ENCODE measurements at places on chromosomes 6 and 20.

- no peak for DNase-seq
Measured at GRCh38 chr6:13367396-13367795, 39.1 kb upstream of the TBC1D7 start.

DNA sequence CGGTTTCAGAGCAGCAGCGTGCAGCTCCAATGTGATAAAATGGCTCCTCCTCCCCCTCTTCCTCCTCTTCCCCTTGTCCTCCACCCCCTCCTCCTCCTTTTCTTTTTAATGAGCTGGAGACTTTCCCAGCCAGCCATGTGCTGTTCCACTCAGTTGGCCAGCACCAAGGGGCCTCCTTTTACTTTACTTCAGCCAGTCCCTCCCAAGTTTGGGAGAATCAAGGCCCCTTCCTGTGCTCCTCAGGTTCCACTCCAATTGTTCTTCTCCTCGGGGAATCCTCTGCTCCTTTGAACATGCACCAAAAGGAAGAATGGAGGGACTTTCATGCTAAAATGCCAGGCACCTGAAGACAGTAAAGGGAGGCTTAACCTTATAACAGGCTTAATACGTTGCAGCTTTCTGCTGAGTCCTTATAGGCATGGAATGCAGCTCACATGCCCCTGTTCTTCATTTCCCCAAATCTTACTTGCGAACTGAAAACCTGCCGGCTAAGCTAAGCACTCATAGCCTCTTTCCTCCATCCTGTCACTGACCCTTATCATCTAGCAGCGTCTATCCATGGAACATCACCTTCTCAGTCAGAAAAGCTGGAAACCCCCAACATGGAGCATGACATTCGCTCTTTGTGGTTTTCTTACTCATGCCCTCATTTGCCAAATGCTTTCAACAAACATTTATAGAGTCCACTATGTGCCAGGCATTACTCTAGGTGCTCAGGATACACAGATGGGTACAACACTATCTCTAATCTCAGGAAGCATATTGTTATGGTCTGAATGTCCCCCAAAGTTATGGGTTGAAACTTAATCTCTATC lies 170.6 kb downstream of the PHACTR1 start:
- no peak for DNase-seq

GRCh38 chr20:34024723-34025351 lies 31.1 kb downstream of the RALY start:
- no peak for DNase-seq

DNA sequence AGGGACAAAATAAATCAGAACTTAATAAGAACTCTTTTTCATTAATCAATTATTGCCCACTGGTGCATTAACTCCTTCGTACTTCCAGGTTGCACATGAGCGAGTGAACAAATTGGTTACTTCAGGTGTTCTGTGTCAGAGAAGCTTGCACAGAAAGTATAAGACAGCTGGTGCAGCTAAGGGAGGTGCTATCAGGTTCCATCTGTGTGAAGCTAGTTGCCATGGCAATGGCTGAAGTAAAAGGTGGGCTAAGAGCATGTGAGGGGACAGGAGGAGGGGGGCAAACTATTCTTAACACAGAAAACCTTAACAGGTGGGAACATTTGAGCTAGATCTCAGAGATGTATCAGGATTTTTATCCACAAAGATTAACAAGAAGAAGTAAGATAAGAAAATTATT lies 81.6 kb downstream of the MANEA start:
- no peak for DNase-seq

DNA sequence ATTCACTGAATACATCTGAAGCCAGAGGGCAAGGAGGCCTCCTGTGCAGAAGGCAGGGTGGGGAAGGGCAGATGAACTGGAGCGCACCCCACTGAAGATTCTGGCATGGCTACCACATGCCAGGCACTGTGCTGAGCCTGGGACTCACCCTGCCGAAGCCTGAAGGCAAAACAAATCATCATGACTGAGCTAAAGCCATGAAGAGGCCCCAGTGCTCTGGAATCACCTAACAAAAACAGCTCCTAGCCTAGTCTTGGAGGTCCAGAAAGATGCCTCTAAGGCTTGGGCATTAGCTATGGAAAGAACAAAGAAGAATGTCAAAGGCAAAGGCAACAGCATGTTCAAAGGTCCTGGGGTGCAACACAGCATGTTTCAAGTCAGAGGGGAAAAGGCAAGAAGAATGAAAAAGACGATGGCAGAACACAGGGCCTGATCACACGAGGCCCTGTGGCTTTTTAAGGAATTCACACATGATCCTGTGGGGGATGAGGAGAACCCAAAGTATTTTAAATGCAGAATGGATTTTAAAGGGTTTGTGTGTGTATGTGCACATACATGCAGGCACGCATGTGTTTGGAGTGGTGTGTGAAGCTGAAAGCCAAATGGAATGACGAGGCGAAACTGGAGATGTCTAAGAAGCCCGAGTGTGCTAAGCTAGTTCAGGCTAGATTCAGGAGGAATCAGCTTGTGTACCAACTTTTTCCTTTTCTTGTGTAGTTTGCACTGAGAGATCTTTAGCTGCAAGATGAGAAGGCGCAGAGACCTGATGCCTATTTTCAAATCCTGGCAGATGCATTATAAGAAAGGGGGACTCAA lies 261.4 kb downstream of the ZNF217 start:
- no peak for DNase-seq

DNA sequence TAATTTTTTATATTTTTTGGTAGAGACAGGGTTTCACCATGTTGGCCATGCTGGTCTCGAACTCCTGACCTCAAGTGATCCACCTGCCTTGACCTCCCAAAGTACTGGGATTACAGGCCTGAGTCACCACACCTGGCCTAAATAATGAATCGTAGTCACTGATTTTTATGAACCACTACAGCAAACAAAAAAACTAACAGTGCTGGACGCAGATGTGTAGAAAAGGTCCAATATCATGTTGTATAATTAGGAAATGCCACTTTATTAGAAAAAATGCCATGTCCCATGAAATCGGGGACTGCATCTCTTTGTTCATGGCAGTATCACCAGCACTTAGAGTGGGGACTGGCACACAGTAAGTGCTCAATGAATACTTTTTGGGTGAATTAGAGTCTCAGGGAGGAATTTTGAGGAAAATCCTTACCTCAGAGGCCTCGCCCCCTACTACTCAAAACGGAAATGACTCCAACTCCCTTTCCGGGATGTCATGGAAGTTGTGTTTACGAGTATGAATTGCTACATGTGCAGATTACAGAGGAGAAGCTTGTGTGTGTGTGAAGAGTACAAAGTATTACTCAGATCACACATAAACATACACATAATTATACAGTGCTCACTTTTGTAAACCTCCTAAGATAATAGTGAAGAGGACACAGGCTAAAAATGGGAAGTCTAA lies 43.6 kb upstream of the FAM50B start:
- DNase-seq: no peak

DNA sequence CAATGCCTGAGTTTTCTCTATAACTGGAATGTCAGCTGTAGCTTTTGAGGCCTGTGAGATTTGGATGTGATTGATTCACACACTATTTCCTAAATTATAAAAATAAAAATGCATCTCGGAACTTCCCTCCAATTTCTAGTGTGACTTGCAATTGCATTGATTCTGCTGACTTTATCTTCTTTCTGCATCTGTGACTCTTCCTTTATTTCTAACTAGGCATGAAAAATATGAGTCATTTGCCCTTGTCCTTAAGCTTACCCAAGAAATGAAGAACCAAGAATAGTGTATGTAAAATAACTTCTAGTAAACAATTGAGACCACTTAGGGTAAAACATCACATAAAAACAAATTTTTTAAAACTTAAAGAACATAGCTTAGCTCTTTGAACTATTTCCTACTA lies 12.9 kb downstream of the OR2J2 start:
- no peak for DNase-seq

DNA sequence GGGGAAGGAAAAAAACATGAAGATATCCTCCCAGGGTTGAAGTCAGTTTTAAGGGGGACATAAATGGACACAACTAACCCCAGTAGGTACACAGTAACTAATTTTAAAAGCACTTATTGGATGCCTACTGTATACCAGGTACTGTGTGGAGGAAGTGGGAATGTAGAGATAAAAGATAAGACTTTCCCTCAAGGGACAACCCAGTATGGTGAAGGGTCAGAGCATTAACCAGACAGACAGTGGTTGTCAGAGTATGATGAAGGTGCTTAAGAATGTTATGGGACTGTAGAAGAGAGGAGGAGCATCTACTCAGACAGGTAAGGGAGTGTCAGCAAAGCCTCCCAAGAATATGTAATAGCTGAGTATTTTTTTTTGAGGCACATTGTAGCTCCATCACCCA lies 906 bp downstream of the ABCF1 start:
- DNase-seq: no peak

- DNase-seq: no peak
Measured at GRCh38 chr20:24823176-24823784, 125.8 kb upstream of the CST7 start.

GRCh38 chr6:141158740-141159139 lies 974.0 kb upstream of the GJE1 start:
- DNase-seq: no peak

GRCh38 chr6:1482381-1483166 lies 93.2 kb downstream of the FOXF2 start:
- DNase-seq: no peak

DNA sequence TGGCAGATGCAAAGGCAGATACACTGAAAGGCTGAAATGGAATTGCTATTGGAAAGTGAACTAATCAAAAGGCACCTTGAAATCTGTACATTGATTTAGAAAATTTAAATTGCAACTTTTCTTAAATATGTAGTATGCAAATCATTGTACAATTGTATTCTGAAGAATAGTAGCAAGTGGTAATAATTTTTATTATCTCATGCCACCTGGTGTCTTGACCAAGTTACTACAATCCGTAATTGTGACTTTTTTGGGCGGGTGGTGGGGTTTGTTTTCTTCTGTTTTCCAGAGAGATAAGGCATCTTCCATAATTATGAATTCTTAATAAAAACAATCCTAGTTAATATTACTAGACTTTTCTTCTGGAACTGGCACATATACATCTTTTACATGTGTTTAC lies 12.5 kb upstream of the BCKDHB start:
- DNase-seq: no peak

GRCh38 chr20:25059866-25060465 lies 2.0 kb upstream of the ACSS1 start:
- no peak for DNase-seq

GRCh38 chr6:149266659-149267058 lies 50.9 kb upstream of the TAB2 start:
- DNase-seq: no peak

DNA sequence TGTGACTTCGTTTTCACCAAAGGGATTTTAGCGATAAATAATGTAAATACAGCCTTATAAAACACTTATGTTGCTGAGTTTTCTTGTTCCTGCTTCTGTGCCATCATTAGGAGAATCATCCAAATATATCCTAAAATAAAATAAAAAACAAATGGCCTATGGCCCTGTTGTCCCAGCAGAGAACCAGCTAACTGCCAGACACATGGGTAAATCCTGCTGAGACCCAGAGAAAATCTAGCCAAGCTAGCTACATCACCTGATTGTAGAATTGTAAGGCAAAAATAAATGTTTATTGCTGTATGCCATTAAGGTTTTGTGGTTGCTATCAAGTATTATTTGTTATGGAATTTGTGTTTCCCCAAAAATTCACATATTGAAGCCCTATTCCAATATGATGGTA lies 631.2 kb upstream of the SYNCRIP start:
- DNase-seq: no peak

All from esophagus squamous epithelium (tissue), 5 donors.